ENCODE measurements at places on chromosomes 16 and 17.

- no peak for DNase-seq
Observed at GRCh38 chr16:75576384-75576811, 10.2 kb downstream of the GABARAPL2 start.

GRCh38 chr16:89430436-89431157 lies 59.8 kb downstream of the ANKRD11 start:
- DNase-seq, result no peak

DNA sequence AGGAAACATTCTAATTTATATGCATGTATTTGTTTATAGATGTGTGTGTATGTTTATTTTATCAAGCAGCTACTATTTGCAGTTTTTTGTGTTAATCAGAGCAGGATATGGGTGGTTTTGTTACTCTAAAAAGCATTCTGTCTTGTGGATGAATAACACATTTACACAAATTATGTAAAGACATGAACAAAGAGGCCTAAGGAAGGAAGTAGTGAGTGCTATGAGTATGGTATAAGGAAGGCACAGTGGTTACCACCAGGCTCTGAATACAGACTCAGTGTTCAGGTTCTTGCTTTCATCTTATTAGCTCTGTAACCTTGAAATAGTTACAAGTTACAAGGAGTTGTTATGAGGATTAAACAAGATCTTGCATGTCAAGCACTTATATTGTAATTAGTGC lies 33.9 kb downstream of the STXBP4 start:
- no peak for DNase-seq

- no peak for DNase-seq
Observed at GRCh38 chr17:3543453-3543852, 14.2 kb downstream of the TRPV3 start.

DNA sequence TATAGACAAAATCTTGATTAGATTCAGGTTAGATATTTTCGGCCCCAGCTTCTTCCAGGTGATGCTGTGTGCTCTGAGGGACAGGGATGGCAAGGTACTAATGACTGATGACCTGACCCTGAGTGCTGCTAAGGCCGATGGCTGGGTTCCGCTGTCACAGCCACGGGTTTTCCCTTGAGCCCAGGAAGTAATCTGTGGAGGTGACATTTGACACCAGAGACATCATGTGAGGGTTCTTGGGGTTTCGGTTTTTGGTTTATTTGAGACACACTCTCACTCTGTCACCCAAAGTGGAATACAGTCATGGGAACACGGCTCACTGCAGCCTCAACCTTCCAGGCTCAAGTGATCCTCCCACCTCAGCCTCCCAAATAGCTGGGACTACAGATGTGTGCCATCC lies 9.8 kb downstream of the OTOP3 start:
- no peak for DNase-seq

DNA sequence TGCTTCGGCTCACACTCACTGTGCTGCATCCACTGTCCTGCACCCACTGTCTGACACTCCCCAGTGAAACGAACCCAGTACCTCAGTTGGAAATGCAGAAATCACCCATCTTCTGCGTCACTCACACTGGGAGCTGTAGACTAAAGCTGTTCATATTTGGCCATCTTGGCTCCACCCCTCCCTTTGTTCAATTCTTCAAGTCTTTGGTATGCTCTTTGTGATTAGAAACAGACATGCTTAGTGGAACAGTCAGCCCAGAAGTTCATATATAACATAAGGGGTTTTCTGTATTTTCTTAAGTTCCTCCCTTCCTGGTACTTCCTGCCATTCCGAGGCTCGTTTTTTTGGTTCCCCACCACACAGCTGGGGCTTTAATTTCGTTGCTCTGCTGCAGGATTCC lies 398.5 kb upstream of the DYNLRB2 start:
- DNase-seq, result no peak

- DNase-seq, result peak; percentile 16
Observed at GRCh38 chr17:77479372-77480198, 338.8 kb downstream of the SEC14L1 start.

GRCh38 chr17:49692751-49693150 lies 14.9 kb upstream of the SPOP start:
- DNase-seq, result no peak

DNA sequence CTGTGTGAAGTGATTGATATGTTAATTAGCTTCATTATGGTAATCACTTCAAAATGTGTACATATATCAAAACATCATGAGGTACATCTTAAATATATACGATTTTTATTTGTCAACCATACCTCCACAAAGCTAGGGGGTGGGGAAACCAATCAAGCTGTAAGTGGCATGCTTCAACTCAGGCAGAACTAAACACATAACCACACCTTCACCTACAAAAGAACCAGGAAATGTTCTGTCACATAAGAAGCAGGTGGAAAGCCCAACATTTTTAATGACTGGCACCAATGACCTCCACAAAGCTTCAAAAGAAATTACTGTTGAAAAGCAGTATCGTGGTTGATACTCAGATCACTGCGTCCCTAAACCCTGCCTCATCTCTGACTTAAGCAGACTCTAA lies 867.7 kb upstream of the EEF2KMT start:
- DNase-seq, result no peak

DNA sequence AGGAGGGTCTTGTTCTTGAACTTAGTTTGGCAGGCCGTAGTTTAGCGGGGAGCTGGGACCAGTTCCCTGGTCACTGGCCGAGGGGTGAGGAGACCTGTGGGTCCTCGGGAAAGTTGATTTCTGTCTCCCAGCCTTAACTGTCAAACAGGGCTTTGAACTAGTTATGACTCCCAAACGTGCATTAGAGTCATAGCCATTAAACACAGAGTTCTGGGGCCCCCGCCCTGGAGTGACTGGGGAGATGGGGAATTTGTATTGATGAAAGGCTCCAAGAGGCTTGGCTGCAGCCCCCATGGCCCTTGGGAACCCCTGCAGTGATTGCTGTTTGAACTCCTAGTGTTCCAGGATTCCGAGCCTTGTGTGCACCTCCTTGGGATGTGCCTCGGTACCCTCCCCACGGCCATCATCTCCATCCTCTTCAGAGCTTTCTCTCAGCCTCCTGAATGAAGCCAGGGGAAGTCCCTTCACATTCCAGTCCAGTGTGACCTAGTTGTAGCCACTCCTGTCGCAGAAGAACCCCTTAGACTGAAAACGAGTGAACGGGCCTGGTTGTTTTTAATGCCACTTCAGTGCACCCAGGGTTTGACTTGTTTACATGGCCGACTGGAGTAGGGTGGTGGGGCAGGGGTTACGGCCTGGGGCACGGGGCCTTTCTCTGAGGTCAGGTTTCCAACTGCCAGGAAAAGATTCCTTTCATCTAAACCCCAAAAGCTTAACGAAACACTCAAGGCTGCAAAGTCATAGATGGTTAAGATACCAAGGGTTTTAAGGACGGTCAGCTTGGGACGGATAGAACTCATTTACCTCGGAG lies 1.4 kb downstream of the MPRIP start:
- DNase-seq, result no peak

GRCh38 chr16:24858219-24859041 lies 12.7 kb downstream of the SLC5A11 start:
- DNase-seq, result no peak

- DNase-seq, result no peak
Observed at GRCh38 chr17:67865438-67865837, 40.1 kb downstream of the BPTF start.

DNA sequence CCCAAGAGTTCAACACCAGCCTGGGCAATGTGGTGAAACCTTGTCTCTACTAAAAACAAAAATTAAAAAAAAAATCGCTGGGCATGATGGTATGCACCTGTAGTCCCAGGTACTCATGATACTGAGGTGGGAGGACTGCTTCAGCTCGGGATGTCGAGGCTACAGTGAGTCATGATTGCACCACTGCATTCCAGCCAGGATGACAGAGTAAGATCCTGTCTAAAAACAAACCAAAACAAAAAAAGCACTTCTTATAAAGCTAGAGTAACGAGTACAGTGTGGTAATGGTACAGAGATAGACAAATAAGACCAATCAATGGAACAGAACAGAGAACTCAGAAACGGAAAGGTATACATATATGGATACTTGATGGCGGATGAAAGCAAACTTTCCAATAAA lies 4.4 kb downstream of the NSMCE1 start:
- DNase-seq, result no peak

DNA sequence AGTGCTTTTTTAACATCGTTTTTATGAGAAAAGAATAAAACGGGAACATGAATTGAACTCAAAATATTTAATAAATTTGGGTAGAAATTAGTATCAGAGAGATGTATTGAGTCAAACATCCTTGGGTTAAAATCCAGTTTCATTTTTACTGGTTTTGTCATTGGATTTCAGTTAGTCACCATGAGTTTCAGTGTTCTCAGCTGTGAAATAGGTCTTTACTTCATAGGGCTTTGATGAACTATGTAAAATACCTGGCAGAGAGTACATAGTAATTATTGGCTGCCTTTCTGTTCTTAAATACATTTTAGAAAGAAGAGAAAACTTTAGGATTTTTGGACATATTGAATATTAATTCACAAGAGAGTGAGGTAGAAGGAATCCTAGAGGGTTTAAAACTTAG lies 105.8 kb downstream of the TANC2 start:
- no peak for DNase-seq

GRCh38 chr17:301681-302299 lies 50.8 kb downstream of the RPH3AL start:
- DNase-seq, result no peak

Measured in NCI-H2081 (cell line).